CD8-positive, alpha-beta memory T cell (primary cell): ENCODE measurements at places on chromosomes 7 and 10.

DNA sequence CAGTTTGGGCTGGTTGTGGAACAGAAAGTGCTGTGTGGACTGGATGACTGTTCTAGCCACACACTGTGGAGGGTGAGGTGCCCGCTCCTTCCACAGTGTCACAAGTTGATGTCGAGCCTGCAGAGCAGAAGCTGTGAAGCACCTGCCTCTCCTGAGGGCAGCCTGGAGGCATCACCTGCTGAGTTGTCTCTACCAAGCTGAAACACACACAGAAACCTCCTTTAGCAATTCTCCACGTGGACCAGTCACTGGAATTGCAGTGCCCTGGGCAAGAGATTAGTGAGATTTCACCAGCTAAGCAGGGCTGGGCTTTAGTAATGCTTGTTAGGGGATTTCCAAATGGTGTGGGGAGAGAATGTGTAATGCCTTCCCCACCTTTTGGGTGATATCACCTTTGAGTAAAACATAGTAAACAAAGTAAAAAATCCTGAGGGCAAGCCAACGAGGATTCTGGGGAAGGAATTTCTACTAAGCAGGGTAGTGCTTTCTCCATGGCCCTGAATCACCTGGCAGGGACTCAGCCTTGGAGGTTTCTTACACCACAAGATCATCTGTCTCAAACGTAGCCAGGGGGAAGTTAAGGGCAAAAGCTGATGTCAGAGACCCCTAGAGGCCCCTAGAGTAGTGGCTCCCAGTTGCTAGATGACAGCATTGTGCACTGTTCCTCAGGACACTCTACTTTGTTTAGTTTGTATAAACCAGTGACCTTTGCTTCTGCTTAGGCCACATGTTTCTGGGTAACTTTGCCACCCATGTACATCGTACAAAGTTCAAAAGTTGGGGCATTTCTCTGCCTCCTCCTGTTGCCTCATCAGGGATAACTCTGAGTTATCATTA lies 233.1 kb upstream of the IGFBP3 start:
- DNase-seq, result no peak

GRCh38 chr10:71878327-71879034 lies 27.4 kb upstream of the PSAP start:
- no peak for DNase-seq

DNA sequence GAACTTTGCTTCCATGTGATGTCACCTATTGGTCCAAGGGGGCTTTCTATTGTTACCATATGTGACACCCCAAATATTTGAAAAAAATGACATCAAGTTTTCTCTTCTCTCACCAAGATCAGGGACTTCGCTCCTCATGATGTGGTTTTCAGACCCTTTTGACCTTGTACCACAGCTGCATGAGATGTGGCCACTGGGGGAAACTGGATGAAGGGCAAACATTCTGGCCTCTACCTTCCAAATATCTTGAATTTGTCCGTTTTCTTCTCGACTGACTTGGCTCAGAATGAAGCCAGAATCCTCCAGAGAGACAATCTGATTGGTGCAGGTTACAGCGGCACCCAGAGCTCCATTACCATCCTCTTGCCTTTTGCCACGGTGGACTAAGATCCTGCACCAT lies 122.7 kb downstream of the PRKCQ start:
- no peak for DNase-seq

- no peak for DNase-seq
These were observed 32.5 kb downstream of the C7orf33 start for GRCh38 chr7:148622887-148623585.

DNA sequence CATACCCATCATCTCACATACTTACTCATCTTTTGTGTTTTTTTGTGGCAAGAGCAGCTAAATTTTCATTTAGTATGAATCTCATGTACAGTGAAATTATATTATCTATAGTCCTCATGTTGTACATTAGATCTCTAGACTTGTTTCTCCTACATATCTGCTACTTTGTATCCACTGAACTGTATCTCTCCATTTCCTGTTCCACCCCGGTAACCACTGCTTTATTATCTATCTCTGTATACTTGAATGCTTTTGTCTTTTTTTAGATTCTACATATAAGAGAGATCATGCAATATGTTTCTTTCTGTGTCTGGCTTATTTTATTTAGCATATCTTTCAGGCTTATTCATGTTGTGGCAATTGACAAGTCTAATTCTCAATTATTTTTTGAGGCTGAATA lies 125.1 kb downstream of the ANKRD7 start:
- DNase-seq, result no peak

DNA sequence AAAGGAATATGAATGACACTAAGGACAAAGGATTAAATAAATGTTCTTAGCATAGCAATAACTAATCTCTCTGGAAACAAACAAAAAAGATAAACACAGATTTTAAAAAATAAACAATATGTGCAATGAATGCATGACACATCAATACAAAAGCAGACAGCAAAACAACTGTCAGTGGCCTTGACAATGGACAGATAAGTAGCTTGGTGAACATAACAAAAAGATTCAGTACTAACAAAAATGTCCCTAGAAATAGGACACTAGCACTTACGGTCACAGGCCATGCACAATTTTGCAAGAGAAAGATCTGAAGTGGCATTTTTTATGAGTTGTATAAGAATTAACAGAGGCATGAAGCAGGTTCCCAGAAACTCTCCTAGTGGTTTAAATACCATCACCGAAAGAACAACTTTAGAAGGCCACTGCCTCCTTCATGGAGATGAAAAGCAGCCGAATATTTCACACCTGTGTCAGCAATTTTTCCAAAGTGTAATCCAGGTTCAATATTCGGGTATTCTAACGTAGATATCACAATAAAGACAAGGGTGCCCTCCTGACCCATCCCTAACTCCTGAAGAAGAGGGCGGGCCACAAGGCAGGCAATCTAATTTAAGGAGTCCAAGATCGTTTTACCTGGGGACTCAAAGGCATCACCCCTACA lies 231.3 kb upstream of the MKLN1 start:
- no peak for DNase-seq

DNA sequence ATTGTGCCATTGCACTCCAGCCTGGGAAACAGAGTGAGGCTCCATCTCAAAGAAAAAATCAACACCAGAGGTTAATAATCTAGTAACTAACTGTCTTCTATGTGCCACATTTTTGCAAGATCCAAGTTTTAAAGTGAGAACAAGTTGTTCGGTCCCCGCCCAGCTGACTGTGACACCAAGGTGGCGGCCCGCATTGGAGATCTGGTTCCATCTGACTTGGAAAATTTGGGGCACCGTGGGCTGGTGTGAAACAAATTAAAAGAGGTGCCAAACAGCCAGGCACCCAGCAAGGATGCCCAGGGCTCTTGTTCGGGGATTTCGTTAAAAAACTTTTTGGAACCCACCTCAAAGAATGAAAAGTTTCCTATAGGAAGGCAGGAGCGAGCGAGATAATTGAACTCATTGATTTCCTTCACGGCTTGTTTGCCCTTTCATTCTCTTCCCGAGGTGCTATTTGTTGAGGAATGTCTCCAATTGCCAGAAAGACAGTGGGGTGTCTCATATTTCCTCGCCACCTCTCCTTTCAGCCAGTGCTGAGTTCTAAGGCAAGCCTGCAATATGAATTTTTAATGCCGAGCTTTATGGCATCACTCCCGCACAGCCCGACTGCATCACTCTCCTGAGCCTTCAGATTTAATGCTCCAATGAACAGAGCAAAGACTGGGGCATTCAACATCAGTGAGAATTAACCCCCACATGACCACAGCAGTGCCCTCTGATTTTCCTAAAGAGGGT lies 156.9 kb upstream of the SH2B2 start:
- DNase-seq, result no peak

- no peak for DNase-seq
These were observed 421.7 kb downstream of the ATRNL1 start for GRCh38 chr10:115514895-115515294.

GRCh38 chr7:16730937-16731336 lies 22.6 kb upstream of the TSPAN13 start:
- no peak for DNase-seq

DNA sequence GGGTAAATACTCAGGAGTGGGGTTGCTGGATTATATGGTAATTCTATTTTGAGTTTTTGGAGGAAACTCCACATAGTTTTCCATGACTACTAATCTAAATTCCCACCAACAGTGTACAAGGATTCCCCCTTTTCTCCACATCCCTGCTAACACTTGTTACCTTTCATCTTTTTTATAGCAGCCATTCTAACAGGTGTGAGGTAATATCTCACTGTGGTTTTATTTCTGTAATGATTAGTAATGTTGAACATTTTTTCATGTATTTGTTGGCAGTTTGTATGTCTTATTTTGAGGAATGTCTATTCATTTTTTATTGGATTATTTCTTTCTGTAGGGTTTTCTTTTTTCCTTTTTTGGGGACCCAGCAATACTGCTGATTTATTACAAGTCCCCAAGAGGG lies 14.9 kb downstream of the TAF3 start:
- DNase-seq, result no peak

- DNase-seq, result no peak
These were observed 159.9 kb downstream of the CALCR start for GRCh38 chr7:93414574-93414973.

DNA sequence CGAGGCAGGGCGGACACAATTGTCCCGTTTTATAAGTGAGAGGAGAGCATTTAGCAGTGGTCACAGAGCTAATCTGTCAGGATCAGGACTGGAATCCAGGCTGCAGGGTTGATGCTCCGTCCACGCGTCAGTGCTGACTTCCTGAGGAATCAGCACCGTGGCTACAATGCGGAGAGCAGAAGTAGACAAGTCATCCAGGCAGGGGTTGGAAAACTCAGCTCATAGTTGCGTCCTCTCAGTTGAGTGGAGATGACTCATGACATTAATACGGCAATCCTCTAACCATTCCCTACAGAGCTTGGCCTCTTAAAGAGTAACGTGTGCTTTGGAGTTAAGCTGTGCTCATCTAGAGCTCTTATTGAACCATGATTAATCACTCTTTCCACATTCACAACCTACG lies 17.1 kb upstream of the HTR5A start:
- no peak for DNase-seq

DNA sequence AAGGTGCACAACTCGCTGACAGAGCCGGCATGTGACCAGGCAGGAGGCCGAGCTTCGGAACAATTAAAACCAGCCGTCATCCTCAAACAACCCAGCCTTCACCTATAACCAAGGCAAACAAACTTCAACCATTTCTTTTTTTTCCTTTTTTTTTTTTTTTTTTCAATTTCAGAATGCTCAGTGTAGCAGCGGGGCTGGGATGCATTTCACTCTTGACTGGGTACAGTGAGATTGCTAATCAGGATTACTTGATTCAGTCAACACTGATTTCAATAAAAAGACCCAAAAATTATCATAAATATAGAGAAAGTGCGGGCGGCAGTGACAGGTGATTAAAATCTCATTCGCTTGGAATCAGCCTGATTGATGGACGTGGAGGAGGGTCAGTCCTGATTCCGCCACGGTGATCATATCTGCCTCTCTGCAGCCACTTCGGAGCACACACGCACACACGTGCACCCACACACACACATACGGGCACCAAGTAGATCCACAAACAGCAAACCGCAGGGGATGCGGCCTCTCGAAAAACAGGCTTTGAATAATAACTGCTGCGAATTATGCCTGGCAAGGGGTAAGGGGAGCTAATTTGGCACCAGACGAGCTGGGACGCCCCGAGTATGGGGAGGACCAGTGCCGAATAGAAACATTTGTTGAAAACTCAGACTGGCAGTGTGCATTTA lies 31.2 kb downstream of the EBF3 start:
- no peak for DNase-seq

GRCh38 chr10:6766131-6766801 lies 186.2 kb upstream of the PRKCQ start:
- no peak for DNase-seq

DNA sequence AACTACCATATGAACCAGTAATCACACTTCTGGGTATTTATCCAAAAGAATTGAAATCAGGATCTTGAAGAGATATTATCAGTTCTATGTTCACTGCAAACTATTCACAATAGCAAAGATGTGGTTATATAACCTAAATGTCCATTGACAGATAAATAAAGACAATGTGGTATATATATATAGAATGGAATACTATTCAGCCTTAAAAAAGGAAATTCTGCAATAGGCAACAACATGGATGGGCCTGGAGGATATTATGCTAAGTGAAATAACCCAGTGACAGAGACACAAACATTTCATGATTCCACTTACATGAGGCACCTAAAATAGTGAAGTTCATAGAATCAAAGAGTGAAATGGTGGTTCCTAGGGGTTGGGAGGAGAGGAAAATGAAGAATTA lies 90.6 kb upstream of the CDK1 start:
- no peak for DNase-seq

DNA sequence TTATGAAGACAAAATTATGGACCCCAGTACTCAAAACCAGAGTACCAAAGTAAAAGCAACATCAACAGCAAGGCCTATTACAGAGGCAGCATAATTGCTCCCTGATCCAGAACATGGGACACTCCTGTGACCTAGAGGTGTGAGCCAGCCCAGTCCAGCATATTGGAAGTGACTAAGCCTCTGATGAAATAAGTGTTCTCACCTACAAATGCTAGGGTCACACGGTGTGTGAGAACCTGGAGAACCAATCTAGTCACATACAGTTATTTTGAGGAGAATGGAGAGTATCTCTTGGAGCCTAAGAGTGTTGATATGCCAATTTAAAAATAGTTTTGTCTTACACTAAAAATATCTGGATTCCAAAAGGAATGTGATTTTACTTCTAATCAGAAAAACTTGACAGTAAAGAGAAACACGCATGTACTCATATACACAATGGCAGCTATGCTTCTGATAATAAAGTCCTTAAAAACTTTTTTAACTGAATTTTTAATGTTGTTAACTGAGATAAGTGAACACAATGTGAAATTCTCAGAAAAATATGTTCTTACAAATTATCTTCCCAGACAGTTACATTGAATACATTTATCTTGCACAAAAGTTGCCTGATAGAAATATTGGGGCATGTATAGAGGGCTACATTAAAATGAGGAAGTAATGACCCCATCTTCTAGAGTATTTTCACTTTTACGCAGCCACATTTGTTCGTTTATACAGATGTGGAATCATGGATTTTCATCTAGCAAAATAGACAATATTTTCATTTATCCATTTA lies 56.8 kb upstream of the CD36 start:
- no peak for DNase-seq

- no peak for DNase-seq
These were observed 34.2 kb downstream of the SLC18A2 start for GRCh38 chr10:117275121-117275520.
